COR-L47 (cell line): ENCODE measurements at places on chromosomes 6 and 20.
A peak's percentile ranks its signal among the peaks of the same experiment; 100 is the strongest.

GRCh38 chr6:84065693-84066290 lies 32.2 kb downstream of the MRAP2 start:
- DNase-seq = peak; percentile 6

GRCh38 chr6:93341900-93342613 lies 77.3 kb downstream of the EPHA7 start:
- DNase-seq = peak; percentile 48

- DNase-seq = no peak
Observed at GRCh38 chr6:140070846-140071473, 696.5 kb upstream of the CITED2 start.

- no peak for DNase-seq
Observed at GRCh38 chr6:17638212-17638715, 38.2 kb downstream of the FAM8A1 start.

- DNase-seq = no peak
Observed at GRCh38 chr20:63747622-63748069, 8.1 kb downstream of the SLC2A4RG start.

- DNase-seq = no peak
Observed at GRCh38 chr6:109229536-109229935, 134.2 kb downstream of the CEP57L1 start.

- DNase-seq = no peak
Observed at GRCh38 chr6:147022041-147022440, 182.2 kb upstream of the STXBP5 start.

- peak; percentile 36 for DNase-seq
Observed at GRCh38 chr6:17392978-17393891, at the start of gene CAP2. TSS of gene CAP2 (plus strand) at chr6:17393595. CDS start at chr6:17421556, 27,961 bp downstream.

- no peak for DNase-seq
Observed at GRCh38 chr20:45336530-45337366, 11.5 kb downstream of the SDC4 start.

- DNase-seq = no peak
Observed at GRCh38 chr6:22601984-22602383, 32.6 kb downstream of the HDGFL1 start.

DNA sequence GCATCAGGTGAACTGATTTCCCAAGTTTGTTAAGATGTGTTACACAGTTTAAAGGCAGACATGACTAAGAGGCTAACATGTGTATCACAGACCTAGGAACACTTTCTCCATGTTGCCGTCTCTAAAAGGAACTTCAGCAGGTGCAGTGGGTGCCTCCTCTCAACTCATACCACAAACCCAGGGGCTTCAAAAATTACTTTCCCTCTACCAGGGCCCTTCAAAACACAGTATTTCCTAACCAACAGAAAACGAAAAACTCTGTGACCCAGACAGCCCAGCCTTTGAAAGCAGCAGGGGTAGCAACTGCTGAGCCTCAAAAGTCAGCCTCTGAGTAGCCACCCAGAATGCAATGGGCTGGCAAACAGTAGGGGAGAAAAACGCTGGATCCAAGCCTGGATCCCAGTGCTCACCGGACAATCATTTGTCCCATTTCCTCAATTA lies 28.5 kb downstream of the B4GALT5 start:
- no peak for DNase-seq

- DNase-seq = no peak
Observed at GRCh38 chr6:17477356-17477755, 84.0 kb downstream of the CAP2 start.

GRCh38 chr6:107821591-107821990 lies 2.5 kb downstream of the SCML4 start:
- no peak for DNase-seq

- no peak for DNase-seq
Observed at GRCh38 chr6:35718375-35718736, 18.5 kb upstream of the ARMC12 start.

DNA sequence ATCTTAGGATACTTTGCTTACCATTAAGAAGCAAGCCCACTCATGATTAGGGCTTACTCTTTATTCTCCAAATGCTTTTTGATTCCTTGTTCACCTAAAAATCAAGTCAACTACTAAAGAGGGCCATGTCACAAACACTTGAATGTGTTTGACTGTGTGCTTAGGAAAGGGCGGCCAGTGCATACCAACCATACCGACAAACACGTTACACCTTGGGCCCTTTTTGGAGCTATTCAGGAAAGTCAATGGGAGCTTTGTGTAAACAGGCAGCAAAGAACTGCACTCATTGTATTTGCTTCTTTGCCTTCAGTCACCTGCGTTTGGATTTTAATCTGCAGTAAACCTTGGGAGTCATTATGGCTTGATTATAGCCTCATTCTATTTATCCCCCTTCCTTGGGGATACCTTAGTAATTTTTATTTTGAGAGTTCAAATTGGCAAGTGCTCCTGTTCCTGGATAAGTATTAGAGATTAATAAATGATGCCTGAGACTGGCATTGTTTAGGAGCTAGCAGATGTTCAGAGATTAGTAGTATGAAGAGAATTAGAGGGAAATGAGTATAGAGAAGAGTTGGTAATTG lies 102.6 kb upstream of the HDGFL1 start:
- DNase-seq = no peak

- no peak for DNase-seq
Observed at GRCh38 chr6:139137706-139138105, 2.8 kb downstream of the HECA start.

DNA sequence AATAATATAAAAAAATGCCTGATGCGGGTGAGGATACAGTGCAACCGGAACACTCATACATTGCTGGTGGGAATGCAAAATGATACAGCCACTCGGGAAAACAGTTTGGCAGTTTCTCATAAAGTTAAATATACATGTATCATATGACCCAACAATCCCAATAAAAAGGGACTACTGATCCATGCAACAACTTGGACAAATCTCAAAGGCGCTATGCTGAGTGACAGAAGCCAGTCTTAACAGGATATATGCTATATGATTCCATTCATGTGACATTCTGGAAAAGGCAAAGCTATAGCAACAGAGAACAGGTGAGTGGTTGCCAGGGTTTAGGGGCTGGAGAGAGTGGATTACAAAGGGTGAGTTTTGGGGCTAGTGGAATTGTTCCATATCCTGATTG lies 170.2 kb upstream of the MLN start:
- no peak for DNase-seq

DNA sequence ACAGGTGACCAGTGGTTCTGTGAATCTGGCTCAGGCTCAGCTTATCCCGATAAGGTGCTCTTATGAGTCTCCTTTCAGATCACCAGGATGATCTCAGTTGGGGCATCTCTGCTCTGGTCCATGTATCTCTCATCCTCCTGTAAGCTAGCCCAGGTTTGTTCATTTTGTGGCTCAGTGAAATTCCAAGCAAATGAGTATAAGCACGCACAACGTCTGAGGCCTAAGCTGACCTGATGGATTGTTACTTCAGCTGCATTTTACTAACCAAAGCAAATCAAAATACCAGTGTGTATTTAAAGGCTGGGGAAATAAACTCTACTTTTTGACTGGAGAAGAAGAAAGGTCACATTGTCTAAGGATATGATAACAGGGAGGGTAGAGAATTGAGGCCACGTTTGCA lies 551.0 kb upstream of the BTBD3 start:
- no peak for DNase-seq

- no peak for DNase-seq
Observed at GRCh38 chr20:34299556-34300255, 3.4 kb downstream of the AHCY start.

- no peak for DNase-seq
Observed at GRCh38 chr6:106977246-106977645, 2.7 kb upstream of the CD24 start.

DNA sequence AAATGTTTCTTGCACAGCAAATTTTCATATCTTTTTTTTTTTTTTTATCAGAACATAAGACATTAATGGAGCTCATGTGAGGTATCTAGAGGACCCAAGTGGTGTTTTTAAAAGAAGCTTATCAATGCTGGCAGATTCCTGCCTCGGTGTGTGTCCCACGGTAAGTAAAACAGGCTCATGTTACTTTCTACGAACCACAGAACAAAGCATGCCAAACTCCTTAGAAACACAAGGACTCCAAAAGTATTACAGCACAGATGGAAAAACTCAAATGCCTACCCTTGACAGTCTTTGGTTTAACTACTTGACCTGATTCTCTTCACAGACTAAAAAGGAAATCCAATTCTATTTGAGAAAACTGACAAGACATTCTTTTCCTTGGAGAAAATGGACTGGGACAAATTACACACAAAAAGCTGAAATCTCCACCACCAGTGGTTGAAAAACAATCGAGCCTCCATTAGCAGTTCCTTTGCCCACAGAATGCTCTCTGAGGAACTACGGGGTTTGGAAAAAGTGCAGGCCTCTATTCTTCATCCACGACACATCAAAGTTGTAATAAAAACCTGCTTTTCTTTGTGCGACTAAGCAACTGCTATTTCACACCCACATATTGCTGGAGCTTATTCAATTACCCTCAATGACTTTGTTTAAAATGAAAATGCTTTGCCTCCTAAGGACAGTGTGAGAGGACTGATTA lies 5.4 kb downstream of the METTL24 start:
- no peak for DNase-seq

DNA sequence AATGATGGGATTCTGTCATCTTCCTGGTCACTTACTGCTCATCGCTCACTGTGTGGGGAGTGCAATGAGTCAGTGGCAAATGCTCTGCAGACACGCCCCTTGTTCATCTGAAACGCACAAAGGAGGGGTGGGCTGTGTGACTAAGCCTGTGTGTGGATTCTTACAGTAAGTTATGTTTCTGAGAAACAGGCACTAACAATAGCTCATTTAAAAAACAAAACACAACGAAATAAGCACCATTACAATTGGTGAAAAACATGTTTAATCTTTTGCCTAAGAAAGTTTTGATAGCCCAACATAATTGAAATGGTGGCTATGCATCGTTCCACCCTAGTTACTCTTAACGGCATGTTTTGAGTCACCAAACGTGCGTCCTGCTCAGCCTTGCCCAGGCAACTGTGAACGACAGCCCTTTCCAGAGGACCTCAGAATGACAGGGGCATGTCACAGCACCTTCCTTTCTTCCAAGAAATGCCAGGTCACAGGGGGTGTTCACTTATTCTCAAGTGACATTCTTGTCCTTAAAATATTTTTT lies 118.4 kb upstream of the SGK1 start:
- DNase-seq = no peak

- DNase-seq = no peak
Observed at GRCh38 chr6:34490390-34491090, 24.7 kb downstream of the PACSIN1 start.

DNA sequence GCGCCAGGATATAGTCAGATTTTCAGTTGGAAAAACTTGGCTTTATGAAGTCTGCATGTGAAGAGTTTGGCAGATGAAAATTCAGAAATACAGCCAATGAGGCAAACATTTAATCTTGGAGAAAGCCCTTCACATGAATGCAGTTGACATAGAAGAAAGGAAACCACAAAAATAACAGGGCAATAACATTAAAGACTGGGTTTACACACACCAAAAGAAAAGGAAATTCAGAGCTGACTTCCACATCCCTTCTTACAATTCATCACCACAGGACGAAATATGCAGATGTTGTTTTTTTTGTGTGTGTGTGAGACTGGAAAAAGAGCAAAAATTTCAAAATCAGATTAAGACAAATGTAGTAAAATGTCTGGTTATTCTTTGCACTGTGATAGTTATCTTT lies 69.8 kb upstream of the HEY2 start:
- no peak for DNase-seq

DNA sequence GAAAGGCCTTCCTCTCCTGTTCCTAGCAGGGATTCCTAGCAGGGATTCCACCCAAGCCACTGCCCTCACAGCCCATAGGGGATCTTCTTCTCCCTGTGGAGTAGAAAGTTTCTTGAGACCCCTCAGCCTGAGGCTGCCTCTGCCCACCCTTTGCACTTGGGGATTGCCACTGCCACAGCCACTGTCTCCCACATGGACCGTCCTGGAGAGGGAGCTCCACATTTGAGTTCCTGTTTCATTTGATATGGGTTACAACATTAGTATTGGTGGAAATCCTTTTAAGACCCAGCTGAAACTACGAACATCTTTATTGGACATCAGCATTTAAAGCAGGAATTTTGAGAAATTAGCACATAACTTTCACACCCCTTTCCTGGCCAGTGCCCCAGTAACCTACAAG lies 25.6 kb downstream of the HLA-G start:
- no peak for DNase-seq

DNA sequence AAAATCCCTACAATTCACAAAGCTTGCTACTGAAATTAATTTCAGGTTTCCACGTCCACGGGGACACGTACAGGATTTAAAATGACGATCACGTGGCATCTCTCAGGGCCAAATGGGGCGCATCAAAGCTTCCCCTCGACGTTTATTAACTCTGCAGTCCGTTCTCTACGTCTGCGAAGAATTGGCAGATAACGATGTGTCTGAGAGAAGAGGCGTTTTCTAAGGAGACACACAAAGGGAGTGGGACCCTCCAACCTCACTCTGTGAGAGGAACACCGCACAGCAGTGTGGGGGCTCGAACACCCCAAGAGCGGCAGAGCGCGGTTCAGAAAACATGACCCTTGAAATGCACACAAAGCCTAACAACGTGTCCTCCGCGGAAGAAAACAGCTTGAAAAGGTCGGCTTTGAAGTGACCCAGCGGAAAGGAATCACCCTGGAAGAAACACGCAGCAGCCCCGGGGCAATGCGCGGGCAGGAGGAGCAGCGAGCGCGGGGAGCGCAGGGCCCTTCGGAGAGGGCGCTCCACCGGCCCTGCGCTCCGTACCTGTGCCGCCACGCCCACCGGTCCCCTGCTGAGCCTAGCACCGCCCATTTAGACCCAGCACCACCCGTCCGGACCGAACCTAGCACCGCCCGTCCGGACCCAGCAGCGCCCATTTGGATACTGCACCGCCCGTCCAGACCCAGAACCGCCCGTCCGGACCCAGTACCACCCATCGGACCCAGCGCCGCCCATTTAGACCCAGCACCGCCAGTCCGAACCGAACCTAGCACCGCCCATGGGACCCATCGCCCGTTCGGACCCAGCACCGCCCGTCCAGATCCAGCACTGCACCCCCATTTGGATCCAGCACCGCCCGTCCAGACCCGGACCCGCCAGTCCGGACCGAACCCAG lies 1.1 kb upstream of the AFDN start:
- DNase-seq = no peak

DNA sequence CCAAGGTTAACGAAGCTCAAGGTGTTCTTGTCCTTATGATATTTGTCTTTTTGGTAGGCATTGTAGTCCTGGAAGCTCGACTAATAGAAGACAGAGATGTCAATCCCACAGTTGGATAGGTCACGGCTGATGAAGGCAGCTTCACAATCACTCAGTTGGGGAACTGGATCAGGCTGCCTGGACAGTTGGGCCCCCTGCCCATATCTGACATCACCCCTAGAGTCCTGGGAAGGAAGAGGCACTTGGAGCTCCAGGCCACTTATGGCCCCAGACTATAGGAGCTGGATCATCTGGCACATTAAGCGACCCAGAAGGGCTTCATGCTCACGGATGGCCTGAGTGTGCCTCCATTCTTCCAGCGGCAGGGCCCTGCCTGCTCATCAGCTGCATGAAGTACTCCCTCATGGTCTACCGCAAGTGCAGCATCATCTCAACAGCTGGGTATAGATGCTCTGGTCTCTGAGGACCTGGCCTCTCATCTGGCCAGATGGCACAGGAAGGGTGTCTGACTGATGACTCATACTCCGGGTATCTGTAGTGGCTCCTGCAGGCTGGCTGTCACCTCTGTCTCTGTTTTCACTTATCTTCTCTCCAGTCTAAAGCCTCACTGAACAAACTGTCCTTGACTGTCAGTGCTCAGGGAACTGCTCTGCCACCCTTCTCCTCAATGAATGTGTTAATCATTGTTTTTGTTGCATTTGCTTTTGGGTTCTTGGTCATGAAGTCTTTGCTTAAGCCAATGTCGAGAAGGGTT lies 29.2 kb upstream of the SSR1 start:
- DNase-seq = no peak
